ENCODE measurements at places on chromosomes 4 and X.
A peak's percentile ranks its signal among the peaks of the same experiment; 100 is the strongest.

- DNase-seq = no peak
Measured at GRCh38 chr4:66204534-66205247, 534.4 kb upstream of the EPHA5 start.

DNA sequence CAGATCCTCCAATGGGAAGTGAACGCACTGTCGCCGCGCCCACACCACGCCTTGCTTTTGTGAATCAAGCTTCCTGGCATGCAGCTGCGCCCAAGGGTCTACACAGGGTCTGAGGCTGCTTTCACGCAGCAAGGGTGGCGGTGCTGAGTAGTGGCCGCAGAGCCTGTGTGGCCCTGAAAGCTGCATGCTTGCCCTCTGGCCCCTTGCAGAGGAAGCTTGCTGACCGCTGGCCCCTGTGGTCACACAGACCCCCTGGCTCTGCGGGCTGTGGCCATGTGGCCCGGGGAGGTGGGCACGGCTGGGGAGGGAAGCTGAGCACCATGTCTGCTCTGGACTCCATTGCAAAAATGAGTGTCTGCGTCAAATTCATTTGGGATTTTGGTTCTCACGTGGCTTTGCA lies 8.8 kb downstream of the DOK7 start:
- DNase-seq = no peak

DNA sequence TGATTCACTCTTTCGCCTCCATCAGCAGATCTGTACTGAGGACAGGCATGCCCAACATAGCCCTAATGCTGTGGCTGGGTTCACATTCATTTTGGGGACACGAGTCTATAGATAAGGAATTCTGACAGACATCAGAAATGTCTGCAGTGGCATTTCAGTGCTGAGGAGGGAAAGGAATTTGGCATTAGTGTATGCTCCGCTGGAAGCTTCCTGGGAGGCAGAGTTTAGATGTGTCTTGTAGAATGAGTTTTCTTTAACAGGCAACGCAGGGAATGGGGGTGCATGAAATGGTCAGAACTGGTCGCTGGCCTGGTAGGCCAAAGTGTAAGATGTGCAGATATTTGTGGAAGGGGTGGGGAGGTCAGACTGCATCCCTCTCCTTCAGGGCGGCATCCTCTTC lies 43.5 kb upstream of the ZNF518B start:
- DNase-seq = no peak

DNA sequence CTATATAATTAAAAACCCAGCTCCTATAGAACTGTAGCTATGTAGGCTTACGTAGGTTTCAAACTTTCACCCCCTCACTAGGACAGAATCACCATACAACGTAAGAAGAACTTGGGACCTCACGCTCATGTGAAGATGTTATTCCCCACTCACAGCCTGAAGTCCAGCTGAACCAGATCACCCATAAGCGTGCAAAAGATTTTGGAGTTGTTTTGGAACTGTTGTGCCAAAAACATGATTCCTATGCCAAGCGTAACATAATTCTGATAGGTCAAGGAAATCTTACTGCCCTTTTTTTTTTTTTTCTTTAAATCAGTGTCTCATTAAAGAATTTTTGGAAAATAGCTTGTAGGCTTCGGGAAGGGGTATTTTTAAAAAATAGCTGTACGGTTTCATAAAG lies 57.0 kb downstream of the LCORL start:
- no peak for DNase-seq

DNA sequence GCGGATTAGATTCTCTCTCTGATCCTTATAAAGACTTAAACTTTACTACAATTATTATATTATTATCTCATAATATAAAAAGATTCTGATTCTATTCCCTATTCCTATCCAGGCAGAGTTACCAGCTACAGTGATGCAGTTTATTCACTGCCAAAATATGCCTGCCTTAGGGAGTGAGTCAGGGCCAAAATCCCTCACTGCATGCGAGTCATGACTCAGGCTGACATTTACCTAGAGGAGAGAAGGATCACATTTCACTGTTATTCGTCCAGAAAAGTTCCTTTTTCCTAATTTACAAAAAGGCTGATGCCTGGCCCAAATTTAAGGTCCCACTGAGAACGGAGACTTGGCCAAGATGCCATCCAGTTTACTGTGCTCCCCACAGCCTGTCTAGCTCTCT lies 168.5 kb upstream of the LDB2 start:
- DNase-seq = peak; percentile 48

GRCh38 chr4:40261231-40262076 lies 64.6 kb downstream of the RHOH start:
- no peak for DNase-seq

DNA sequence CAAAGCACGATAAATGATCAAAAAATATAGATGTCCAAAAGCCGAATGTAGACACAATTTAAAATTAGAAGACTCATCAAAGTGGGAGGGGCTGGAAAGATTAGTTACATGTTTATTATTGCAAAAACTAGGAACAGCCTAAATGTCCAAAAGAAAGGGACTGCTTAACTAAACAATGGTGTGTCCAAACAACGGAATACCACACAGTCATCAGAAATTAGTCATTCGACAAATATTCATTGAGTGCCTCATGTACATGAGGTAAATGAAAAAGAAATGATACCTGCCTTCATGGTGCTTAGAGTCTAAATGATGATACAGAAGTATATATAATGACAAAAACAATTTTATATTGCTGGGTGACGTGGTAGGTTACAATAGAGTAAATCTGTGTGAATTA lies 139.7 kb downstream of the MAML3 start:
- DNase-seq = no peak

GRCh38 chr4:83259586-83259985 lies 25.0 kb downstream of the COQ2 start:
- DNase-seq = no peak

DNA sequence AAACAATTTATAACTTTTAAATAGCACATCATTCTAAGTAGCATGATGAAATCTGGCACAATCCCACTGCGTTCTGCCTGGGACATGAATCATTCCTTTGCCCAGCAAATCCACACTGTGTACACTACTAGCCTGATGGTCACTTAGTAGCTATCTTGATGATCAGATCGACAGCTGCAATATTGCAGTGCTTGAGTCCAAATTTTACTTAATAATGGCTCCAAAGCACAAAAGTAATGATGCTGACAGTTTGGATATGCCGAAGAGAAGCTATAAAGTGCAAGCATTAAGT lies 86.6 kb upstream of the NPNT start:
- no peak for DNase-seq

- no peak for DNase-seq
Measured at GRCh38 chr4:144223661-144224060, 83.1 kb upstream of the GYPA start.

DNA sequence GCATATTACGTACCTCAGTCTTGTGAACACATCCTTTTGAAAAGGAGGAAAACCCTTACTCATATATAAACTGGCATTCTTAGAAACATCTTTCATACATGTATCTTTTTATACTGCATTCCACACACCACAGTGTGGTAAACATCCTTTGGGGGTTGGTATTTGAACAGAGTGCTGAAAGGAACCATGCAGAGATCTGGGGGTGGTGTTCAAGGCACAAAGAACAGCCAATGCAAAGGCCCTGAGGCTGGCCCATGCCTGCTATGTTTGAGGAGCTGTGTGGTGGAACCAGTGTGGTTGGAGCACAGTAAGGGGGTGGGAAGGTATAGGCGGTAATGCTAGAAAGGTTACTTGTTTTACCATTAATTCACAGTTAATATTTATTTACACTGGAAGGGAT lies 2.0 kb downstream of the ELK1 start:
- no peak for DNase-seq

- DNase-seq = no peak
Measured at GRCh38 chr4:26300314-26301307, 20.2 kb upstream of the RBPJ start.

DNA sequence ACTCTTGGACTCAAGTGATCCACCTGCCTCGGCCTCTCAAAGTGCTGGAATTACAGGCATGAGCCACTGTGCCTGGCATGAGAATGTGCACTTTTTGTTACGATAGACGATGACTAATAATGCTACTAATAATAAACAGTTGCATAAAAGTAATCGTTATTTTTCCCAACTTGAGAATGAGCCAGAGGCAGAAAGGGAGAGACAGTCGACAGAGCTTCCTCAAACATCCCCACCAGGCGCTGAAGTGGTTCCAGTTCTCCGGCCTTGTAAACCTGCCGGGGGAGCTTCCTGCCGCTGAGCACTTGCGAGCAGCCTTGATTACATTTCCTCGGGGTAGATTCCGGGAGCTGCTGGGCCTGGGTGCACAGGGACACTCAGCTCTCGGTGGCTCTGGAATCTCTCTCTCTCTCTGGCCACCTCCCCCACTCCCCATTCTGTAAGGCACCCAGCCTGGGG lies 8.9 kb upstream of the HTRA3 start:
- no peak for DNase-seq

DNA sequence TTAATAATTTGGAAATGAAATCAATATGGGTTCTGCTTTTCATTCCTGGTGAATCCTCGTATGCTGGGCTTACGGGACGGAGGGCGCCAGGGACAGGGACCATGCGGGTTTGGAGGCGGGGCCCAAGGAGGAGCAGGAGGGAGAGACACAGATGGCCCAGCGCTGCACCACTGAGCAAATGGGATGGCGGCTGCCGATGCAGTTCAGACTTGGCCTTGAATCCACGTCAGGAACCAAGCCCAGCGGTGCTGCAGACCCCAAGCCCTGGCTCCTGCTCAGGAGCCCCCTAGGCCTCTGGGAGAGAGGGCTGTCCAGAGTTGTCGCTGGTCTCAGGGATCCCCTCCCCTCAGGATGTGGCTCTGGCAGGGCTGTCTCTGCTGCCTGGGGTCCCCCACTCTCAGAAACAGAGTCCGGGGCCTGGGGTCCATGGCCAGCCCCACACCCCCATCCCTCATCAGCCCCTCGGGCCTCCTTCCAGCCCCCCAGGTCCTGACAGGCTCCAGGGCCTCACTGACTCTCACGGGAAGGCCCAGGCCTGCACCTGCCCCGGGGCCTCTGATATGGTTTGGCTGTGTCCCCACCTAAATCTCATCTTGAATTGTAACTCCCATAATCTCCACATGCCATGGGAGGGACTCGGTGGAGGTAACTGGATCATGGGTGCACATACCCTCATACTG lies 75.2 kb downstream of the FAM53A start:
- no peak for DNase-seq

- DNase-seq = no peak
Measured at GRCh38 chrX:136754651-136755050, 26.1 kb downstream of the ARHGEF6 start.

DNA sequence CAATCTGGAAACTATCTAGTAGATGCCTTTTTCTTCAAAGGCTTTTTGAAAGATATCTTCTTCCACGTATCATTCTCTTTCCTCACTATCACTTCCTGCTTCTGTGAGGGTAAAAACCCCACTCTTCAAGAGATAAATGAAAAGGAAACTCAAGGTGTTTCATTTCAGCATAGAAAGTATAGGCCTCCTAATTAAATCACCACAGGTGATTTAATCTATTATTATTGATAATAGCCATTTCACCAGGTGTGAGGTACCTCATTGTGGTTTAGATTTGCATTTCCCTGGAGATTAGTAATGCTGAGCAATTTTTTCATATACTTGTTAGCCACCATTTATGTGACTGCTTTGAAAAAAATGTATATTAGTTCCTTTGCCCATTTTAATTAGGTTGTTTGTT lies 92.0 kb upstream of the EMCN start:
- DNase-seq = no peak

DNA sequence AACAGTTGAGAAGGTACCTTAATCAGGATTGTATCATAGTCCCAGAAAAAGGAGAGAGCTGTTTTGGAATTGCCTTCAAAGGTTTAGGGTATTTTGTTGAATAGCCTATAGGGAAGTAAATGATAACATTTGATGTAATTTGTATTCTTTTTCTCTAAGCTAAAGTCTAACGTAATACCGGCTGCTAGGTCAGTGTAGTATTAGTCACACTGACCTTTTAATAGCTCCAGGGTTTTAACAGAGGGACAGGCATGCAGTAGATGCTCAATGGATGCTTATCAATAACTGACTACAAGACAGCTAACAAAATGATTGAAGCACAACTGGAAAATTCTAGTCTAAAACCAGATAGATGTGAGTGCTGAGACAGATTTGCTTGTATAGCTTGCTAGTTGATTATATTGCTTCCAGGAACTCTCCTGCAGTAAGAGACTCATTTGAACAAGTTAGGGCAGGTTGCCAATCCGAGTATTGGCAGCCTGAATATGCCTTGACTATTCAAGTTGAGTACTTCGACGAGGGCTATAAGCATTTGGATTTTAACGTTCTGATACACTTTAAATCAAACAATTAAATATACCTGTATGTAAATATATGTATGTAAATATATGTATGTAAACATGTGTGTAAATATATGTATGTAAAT lies 16.5 kb upstream of the PNPLA4 start:
- no peak for DNase-seq

GRCh38 chr4:131296192-131296591 lies 1852.9 kb upstream of the PCDH10 start:
- no peak for DNase-seq

DNA sequence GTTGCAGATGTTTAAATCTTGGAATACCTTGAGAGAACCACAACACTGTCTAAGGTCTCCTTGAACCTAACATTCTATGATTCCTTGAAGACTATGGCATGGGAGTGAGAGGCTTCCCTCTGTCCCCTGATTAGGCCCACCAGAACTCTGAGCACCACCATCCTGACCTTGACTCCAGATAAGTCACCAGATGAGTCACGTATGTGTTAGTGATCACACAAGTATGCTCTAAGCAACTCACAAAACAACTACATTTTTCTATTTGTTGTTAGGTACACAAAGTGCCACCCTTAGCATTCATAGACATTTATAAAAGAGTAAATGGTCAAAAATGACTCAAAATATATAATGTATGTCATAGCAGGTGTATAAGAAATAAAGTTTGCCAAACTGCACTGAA lies 252.9 kb upstream of the CXXC4 start:
- DNase-seq = no peak

- peak; percentile 97 for DNase-seq
Measured at GRCh38 chr4:169249214-169249973, 21.4 kb downstream of the SH3RF1 start.

DNA sequence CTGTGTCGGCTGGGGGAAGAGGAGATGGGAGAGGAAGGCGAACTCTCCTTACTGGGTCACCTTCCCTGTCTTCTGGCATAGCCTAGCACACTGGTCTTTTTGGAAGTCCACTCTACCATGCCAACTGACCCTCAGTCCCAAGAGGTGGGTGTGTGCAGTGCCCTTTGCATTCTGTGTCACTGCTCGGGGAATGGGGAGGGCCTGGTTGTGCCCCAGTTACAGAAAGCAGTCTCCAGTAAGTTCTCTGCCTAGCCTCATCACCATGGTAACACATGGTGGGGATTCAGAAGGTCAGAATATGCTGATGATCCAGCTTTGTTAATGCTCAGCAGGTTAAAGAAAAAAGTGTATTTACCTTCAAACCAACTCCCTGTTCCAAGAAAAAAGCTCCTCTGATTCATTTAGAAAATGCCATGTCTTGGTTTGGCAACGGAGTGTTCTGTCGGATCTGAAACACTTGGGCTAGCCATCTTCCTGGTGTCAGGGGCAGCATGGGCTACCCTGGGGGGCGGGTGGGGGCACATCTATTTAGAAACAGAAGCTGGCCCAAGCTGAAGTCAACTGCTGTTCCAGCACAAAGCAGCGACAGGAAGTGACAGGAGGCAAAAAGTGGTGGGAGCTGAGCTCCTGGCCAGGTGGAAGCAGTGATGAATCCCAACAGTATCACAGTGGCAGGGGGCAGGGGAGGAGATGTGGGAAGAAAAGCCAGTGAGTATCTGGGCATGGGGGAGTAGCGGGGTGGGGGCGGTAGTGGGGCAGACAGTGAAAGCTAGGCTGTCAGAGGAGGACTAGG lies 37.0 kb downstream of the NSG1 start:
- DNase-seq = no peak

- DNase-seq = peak; percentile 27
Measured at GRCh38 chr4:134470544-134470943, 269.0 kb upstream of the PABPC4L start.
